Stimulated activated CD4-positive, alpha-beta T cell treated with anti-CD3 and anti-CD28 coated beads, Interleukin-15, amount 100 ng/mL, for 1 hour (primary cell): ENCODE measurements at places on chromosomes 6 and 20.
A peak's percentile ranks its signal among the peaks of the same experiment; 100 is the strongest.

DNA sequence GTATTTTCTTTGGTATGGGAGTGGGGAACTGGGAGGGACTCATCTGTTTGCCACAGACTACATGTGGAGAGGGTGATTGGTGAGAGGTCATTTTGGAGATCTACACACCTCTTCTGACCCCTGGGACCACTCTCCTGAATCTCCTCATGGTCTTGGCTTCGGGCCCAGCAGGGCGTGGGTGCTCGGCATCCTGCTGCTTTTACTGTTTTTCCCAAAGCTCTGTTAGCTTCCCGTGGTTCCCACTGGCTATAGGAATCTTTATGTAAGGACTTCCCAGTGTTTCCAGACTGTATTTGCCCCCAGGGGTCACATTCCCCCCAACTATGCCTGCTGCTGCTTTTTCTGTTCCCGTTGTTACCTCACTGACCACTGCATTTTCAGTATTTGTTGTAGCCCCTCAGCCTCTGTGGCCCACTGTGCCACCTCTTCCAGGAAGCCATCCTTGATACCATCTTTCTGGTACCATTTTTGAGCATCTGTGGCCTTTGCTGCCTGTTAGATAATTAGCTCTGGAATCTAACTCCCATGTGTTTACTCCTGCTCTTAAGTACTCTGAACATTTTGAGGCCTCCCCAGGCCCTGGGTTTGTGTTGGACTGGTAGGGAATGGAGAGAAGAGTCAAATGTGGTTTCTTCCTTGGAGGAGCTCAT, 14.9 kb downstream of the PLCG1 start:
- DNase-seq: no peak

- DNase-seq: peak; percentile 42
These were observed 83.1 kb downstream of the IRF4 start for GRCh38 chr6:474453-475185.

GRCh38 chr20:44691424-44692423, 23.4 kb upstream of the CCN5 start:
- DNase-seq: no peak

GRCh38 chr6:154433477-154434241, 76.8 kb downstream of the CNKSR3 start:
- DNase-seq: no peak

DNA sequence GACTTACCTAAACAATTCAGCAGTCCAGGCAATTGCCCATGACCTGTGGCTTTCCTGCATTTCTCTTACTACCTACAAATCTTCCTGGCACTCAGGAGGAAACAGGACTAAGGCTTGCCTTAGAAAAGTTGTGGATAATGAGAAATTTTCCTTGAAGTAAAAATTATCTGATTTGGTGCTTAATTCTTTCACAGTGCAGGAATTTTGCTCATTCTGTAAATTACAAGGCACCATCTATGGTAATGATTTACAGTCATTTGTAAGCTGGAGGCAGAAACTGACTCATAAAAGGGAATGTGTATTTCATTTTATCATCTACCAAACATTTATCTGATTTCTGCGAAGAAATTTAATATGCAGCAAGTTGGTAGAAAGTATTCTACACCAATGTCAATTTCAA, 211.5 kb upstream of the FKBP1C start:
- DNase-seq: no peak

- DNase-seq: no peak
These were observed 235.4 kb downstream of the HDGFL1 start for GRCh38 chr6:22804620-22805261.

DNA sequence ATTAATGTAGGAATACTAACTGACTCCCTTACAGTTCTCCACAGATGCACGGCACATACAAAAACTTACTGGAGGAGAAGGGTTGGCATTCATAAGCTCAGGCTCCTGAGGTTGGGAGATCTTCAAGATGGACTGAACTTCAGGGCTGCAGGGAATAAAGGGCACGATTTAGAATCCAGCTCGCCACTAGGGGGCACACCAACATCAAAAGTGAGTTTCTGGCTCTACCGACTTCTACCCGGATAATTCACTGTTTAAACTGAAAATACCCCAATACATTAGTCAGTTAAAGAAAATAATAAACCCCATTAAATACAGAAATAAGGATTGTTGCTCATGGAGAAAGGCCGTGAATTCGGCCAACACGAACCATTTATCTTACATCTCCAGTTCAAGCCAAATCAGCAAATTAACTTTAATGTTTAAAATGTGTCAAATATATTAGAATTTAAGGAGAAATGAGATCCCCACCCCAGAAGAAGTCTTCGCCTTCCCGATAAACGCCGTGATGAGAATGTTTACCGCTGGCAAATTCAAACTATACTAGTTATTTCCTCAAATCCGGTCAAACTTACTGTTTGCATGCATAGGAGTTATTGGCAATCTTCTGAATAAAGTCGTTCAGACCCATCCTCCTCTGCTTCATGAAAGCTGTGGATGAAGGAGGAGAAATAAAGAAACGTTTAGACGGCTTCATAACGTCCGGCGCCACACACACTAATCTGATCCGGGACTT, 121.7 kb upstream of the SLC2A12 start:
- peak; percentile 70 for DNase-seq

DNA sequence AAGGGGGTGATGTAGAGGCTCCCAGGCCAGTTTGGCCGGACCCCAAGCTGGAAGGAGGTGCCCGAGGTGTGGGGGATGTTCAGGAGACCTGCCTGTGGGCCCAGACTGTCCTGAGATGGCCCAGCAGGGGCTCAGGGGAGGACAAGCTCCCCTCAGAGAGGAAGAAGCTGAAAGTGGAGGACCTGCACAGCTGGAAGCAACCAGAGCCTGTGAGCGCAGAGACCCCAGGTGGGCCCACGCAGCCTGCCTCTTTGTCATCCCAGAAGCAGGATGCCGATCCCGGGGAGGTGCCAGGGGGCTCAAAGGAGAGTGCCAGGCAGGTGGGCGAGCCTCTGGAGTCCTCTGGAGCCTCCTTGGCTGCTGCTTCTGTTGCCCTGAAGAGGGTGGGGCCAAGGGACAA, 29.7 kb downstream of the ZNF831 start:
- DNase-seq: no peak
